ENCODE measurements at places on chromosomes 2 and 18.

- DNase-seq, result no peak
Measured at GRCh38 chr18:30920757-30921156, 121.8 kb downstream of the DSC3 start.

GRCh38 chr2:225052703-225053102 lies 10.4 kb upstream of the DOCK10 start:
- DNase-seq, result no peak

GRCh38 chr2:150003544-150003943 lies 416.0 kb upstream of the MMADHC start:
- no peak for DNase-seq

DNA sequence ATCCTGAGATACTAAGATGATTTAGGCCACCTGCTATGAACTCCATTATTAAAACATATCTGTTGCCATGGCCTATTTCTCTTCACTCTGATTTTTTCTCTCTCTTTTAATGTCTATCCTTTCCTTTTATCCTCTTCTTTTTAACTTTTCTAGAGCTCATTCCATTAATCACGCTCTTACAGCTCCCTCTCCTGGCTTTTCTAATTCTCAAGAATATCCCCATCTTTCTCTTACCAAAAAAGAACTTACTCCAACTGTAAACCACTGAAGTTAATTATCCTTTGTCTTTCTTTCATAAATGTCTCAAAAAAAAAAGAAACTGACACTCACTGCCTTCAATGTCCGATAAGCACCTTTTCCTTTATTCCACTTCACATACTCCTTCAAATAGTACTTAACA lies 7.9 kb downstream of the PPP3R1 start:
- no peak for DNase-seq

GRCh38 chr2:217617616-217618022 lies 385.2 kb downstream of the TNS1 start:
- DNase-seq, result no peak

GRCh38 chr18:74674487-74674886 lies 76.8 kb downstream of the ZNF407 start:
- DNase-seq, result no peak

DNA sequence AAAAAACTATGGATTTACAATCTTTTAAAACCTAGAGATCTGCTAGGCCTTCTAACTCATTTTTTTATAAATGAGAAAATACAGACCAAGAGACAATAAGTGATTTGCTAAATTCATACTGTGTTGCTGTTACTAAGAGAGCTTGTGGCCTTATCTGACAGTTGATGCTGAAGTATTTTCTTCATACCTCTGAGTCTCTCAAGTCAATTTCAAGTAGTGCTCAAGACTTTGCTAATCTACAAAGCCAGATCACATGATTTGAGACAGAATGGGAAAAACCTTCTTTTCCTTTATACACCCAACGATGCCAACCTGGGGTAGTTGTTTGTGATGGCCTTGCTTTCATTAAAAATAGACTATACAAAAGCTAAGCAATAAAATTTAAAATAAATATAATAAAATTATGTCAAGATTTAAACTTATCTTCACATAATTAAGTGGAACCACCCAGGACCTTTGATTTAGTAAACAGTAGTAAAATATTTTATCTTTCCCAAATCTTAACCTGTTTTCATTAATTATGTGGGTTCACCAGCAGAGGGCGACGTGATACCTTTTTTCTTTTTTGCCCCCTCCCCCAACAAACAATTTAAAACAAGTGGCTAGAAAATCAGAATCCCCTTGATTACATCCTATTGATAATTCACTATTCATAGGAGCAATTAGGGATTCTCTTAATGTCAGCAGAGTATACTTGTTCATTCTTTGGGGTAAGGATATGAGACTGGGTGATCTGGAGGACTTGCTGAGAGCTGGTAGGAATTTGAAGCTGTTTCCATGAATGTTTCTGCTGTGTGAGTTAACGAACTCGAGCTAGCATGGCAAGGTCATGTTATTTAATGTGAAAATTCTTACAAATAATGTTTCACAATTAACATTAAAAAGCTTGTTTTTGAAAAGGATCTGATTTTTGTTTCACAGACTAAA lies 49.6 kb upstream of the SLC5A7 start:
- no peak for DNase-seq

DNA sequence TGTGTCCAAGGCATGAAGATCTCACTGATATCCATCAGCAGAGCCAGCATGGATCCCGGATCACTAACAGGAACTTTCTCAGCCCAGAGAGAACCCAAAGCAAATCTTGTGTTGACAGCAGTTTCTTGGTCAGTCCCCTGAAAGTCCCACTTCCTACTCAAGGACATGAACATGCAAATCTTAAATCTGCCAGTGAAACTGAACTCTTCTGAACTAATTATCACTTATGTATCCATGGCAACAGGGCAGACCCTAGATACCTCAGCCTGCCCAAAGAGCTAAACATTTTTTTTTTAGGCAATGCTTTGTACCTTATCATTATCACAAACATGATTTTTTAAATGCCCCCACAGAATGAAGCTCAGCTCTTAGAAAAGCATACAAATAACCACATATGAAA lies 127.8 kb upstream of the DDX18 start:
- no peak for DNase-seq
